ENCODE measurements at places on chromosomes 2 and 18.

DNA sequence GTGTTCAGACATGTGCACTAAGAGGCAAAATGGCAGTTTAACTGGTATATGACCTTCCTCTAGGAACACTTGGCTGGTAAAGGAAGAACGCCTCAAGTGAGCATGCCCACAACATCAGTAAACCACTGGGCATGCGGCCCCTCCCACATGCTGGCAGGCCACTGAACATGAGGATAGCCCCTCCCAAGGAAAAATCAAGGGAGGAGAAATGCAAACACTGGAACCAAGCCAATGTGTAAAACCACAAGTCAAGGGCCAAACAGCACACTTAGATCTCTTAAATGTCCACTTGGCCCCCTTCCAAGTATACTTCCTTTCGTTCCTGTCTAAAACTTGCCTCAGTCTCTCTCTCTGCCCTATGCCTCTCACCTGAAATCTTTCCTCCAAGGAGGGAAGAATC, 980.8 kb downstream of the TSN start:
- no peak for DNase-seq

GRCh38 chr2:38600242-38600891, 2.4 kb downstream of the HNRNPLL start:
- DNase-seq: no peak

DNA sequence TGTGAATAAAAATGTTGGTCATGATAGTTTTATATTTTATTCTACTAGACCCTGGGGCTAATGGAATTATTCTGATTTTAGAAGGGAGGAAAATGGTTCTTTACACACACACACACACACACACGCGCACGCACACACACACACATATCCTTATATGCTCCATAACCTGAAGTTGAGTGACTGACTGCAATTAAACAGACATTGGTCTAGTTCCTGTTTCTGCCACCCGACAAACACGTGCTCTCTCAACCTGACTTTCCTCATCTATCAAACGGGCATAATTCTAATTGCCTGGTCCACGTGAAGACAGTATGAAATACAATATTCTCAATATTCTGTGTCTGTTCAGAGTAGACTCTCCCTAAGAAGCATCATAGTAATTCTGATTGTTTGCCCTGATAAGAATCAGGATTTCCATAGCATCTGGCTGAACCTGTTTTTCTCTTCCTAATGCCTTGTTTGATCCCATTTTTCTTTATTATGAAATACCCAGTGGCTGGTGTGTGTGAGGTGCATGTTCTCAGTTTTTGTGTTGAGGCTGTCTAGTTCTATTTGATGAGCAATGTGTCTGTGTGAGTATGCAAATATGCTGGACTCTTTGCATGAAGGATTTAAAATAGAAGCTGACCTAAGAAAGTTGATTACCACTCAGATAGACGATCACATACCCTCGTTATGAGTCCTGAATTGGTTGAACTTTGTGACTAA, 51.0 kb downstream of the SETBP1 start:
- DNase-seq: no peak

DNA sequence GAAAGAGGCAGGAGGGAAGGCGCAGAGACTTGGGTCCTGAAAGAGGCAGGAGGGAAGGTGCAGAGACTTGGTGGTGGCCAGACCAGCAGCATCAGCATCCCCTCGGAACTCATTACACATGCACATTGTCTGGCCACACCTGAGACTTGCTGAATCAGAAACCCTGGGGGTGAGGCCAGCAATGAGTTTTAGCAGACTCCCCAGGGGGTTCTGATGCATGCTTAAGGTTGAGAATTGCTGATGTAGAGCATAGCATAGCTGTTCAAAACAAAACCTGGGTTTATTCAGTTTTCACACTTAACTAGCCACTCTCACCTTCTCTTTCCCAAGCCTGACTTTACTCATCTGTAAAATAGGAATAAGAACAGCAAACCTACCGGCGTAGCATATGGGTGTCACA, 122.9 kb downstream of the MRO start:
- DNase-seq: no peak

DNA sequence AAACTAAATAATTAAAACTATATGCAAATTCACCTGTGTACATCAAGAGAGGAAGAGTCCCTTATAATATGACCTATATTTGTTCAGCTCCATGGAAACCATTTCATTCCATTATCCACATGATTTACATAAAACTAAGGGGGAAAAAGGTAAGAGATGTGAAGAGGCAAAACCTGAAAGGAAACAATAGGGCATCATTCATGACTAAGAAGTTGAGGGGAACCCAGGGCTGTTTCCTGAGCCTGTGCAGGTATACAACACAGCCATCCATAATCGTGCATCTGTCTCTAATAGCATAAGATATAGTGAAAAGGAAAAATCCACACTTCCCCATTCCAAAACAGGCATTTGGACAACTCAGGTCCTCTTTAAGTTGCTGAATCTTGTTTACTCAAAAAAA, 151.3 kb downstream of the NR4A2 start:
- no peak for DNase-seq

DNA sequence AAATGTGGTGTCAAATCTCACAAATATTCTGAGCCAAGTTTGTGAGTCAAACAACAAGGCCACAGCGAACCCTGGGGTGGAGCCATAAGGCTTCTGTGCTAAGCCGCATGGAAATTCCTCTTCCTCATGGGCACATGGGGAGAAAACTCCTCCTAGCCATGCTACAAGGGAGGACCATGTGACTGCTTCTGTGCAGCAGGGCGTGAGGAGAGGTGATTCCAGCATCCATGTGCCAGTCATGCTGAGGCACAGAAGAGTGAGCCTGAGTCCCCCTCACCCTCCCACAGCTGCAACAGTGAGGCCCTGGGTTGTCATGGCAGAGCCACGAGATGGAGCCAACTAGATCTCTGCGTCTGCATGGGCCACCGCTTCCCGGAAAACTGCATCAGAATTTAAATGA, 488.8 kb upstream of the RAB6C start:
- DNase-seq: no peak

DNA sequence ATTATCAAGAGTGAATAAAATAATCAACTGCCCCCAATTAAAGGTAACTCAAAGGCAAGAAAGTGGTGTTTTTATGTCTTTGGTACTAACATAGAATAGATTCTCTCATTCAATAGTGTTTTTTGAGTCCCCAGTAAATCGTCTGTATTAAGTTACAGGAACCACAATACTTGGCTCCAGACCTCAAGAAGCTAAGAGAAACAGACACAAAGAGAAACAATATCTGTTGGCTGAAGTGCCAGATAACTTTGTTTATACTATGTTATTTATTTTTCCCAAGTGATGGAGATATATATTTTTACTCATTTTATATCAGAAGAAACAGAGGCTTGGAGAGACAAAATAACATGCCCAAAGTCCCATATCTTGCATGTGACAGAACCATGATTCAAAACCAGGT, 201.7 kb upstream of the HNRNPA3 start:
- DNase-seq: no peak

- no peak for DNase-seq
Observed at GRCh38 chr2:204315236-204315662, 230.0 kb upstream of the PARD3B start.

DNA sequence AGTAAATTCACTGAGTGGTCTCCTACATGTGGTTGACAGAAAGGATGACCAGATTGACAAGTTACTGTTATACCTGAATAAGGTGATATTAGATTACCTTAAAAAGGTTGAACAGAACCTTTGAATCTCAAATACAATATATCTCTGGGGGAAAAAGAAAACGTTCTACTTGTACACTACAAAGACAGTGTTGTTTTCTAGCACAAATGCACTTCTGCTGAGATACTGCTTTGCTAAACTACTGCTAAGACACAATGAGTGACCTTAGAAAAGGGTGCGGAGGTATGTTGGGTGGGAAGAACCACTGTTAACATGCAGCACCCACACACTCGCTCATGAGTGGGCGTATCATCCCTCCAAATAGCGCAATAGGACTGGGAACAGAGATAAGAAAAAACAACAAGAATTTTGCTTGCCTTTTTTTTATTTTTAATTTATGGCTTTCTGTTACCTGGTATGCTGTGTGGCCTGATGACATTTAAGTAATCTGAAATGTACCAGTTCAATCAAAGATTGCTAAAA, 6.1 kb downstream of the BCL2 start:
- no peak for DNase-seq

DNA sequence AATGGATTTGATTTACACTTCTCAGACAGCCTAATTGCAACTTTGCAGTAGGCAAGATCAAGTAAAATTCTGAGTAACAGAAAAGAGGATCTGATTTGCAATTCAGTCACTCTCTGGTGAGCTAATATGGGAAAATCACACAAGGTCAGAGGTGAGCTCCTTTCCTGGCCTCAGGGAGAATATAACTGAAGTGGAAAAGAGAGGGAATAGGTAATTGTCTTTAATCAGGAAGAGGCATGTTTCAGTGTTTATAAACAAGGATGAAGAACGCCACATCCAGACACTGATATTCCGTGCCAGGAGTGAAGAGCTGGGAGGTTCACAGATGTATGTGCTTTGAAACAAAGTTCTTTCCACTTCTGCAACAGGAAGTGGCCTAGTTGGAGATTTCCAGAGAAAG, 127.1 kb downstream of the ETAA1 start:
- no peak for DNase-seq

GRCh38 chr2:96163768-96164429, 18.7 kb upstream of the DUSP2 start:
- no peak for DNase-seq

GRCh38 chr2:168424112-168424951, 31.7 kb upstream of the CERS6 start:
- no peak for DNase-seq

DNA sequence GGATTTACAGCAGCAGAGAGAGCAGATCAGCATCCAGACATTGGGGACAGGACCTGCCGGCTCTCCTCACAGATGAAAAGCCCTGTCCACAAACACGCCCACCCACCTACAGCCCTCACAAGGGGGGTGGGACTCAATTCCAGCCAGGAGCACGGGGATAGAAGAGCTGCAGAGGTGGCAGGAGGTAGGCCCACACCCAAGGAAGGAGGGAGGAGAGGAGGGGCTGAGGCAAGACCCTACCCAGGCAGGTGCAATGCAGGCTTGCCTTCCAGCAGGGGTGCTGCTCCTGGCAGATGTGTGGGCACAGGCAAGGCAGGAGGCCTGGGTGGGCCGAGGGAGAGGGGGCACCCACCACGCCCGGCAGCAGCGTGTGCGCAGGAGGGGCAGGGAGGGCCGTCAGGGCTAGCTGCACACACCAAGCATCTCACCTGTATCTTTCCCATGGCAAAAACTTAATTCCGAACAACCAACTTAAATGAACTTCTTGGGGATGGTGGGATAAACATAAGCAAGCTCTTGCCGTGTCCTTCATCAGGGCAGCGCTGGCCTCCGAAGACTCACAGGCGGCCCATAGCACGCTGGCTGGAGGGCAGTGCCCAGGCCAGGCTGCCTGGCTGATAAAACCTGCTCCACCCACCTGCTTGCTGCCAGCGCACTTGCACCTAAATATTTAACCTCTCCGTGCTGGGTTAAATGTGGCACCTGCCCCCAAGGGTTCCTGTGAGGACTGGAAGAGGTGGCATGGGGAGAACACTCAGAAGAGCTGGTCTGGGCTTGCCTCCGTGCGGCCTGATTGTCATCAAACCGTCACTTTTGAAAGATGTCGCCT, 219.5 kb downstream of the HDAC4 start:
- no peak for DNase-seq

GRCh38 chr2:29583548-29584156, 337.7 kb downstream of the ALK start:
- DNase-seq: no peak

- no peak for DNase-seq
Observed at GRCh38 chr2:173076581-173077345, 1.1 kb downstream of the MAP3K20 start.

- DNase-seq: no peak
Observed at GRCh38 chr2:237315170-237315828, 98.7 kb downstream of the COL6A3 start.

DNA sequence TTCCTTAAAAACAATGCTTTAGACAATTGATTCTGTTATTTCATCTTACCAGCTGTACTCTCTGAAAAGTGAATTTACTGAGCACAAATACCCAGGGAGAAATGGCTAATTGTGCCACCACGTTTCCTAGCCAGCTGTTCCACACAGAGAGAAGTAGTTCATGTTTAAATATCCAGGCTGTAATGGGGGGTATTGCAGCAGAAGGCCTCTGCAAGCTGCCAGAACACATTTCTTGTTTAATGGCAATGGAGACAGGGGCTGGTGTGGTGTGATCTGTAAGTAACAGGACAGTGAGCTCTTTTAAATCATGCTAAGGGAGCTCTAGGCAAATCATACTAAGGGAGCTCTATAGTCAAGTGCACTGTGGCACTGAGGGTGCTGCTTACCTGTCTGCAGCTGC, 809.2 kb downstream of the CNTNAP5 start:
- DNase-seq: no peak

DNA sequence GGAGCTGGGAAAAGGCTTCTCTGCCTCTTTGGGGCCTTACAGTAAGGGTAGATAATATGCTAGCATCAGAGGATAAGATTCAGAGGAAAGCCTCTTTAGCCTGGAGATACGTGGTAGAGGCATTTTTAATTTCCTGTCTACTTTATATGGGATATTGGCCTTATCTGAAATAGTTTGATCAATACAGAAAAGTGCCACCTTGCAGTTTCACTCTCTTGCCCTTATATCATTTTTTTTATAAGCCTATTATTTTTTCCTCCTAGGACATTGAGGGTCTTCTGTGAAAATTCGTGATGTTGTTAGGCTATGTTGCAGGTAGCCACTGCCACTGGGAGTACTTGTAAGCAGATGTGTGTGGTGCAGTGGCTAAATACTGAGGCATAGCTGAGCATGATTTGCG, 40.1 kb upstream of the TOGARAM2 start:
- DNase-seq: no peak

DNA sequence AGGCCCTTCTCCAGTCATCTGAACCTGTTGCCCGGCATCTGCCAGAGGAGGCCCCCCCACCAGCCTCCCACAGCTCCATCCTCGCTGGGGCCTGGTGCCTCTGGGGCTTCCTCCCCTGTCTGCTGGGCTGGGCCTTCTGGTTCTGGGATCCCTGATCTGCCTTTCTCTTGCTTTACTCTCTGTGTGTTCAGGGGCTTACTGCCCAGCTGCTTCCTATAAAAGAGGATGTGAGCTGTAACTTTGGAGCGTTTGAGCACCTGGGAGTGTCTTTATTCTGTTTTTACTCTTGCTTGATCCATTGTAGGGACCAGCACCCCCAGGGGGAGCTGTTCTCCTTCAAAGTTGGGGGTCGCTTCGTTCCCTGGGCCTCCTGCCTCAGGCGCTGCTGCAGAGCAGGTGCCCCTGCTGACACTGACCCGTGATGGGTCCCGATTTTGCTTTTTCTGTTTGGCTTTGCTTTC, 23.1 kb upstream of the FAHD2A start:
- DNase-seq: no peak

DNA sequence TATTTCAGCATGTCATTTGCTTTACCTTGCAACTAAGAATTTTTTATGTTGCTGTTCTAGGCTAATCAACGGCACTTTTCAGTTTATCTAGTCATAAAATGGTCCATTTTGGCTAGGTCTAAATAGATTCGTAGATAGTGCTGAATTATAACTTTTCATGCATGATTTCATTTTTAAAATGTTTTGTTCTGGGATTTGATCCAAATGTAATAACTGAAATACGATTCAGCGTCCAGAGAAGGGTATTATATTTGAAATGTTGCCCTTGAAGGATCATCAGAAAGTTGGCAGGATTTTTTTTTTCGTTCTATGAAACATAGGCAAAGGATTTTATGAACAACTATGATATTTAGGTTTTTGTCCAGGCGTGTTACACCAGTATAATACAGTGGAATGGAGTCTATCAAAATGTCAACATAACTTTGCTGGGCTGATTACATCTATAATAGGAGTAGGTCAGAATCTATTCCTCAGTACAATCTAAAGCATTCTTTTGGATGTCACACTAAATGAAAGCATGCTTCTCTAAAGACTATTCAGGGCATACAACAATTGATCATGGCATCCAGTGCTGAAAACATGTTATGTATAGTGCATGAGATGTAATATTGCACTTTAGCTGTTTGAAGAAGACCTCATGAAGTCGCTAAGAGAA, 24.8 kb downstream of the TTC27 start:
- no peak for DNase-seq

Measured in H1 (cell line).